ENCODE measurements at places on chromosomes 1 and 21.
A peak's percentile ranks its signal among the peaks of the same experiment; 100 is the strongest.

DNA sequence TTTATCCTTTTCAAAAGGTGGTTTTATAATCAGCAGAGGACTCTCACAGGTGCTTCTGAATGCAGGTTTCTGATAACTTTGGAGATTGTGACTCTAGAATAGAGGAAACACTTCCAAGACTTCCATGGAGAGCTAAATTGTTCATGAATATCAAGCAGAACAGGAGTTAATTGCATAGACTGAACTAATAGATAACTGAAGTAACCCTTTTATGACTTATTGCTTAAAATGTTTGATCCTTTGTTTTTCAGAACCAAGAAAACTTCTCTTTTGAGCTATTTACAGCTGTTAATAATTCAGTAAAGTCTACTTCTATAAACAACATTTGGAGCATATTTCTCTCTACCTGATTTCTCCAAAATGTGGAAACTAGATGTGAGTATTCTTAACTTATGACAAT is 19.9 kb downstream of the TEX46 start:
- no peak for DNase-seq

DNA sequence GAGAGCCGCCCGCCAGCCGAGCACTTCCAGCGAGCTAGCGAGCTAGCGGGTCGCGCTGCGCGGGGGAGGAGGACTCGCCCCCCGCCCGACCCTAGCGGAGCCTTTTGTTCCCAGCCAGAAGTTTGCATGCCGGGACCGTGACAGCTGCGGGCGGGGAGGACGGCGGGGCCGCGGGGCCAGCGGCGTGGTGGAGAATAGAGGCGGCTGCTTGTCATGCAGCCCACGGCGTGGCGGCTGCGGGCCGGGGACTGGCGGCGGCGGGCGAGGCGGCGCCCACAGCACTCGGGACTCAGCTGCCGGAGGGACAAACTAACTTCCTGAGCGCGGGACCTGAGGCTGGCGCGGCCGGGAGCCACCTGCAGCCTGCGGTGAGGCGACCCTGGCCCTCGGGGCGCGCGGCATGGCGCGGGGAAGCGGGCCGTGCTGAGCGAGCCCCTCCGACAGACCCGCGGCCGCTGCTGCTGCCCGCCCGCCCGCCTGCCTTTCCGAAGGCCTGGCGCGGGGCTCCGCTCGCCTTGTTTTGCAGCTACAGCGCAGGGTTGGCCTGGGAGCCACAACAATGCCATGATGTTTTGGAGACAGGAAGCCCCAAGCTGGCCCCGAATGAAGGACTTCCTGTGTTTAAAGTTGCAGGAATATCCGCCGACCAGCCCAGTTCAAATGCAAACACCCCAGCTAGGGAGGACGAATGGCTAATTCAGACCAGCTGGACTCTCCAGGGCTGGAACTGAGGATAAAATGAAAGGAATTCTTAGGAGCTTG is 82.2 kb upstream of the BMP8A start:
- peak; percentile 80 for DNase-seq

DNA sequence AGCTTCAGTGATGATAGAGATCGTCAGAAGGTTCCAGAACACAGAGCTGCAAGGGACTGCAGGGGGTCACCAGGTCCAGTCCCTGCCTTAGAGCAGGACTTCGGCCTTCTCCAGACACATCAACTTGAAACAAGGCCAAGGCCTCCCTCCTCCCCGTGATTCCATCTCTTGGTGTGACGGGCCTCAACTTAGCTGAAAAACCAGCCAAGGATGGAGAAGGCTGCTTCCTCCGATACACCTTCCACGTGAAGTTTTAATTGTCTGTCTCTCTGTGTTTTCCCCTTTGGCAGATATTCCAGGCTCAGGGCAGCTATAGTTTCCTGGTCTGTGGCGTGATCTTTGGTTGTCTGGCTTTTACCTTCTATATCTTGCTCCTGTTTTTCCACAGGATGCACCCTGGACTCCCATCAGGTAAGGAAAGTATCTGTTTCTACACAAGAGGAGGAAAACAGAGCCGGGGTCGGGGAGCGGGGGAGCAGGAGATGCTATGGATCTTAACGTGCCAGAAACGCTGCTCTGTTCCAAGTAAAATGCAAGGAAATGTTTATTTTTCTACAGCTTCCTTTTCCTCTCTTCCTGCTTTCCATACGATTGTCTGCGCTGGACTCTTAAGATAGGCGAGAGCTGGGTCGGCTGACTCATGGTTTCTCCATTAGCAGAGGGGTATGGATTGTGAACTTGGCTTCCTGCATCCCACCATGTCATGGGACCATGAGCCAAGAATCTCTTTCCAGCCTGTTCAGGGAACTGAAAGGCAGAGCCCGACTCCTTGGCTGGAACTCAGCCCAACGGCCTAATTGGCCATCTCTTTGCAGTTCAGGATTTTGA is 32.8 kb downstream of the ELK4 start:
- no peak for DNase-seq

DNA sequence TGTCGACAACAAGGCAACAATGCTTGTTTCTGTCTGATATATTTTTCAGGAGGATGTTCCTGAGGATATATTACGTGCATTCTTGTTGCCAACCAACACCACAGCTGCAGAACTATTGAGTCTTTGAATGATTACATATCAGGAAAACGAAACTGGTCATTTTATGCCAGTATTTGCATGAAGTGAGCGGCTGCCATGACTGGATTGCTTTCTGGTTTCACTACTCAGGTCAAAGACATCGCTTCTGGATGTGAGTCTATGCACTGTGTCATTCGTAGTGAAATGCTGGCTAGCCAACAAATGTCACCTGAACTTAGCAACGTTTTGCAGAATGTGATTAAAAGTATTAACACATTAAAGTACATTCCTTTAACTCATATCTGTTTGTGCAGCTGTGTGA is 35.8 kb upstream of the OLFM3 start:
- DNase-seq: no peak

DNA sequence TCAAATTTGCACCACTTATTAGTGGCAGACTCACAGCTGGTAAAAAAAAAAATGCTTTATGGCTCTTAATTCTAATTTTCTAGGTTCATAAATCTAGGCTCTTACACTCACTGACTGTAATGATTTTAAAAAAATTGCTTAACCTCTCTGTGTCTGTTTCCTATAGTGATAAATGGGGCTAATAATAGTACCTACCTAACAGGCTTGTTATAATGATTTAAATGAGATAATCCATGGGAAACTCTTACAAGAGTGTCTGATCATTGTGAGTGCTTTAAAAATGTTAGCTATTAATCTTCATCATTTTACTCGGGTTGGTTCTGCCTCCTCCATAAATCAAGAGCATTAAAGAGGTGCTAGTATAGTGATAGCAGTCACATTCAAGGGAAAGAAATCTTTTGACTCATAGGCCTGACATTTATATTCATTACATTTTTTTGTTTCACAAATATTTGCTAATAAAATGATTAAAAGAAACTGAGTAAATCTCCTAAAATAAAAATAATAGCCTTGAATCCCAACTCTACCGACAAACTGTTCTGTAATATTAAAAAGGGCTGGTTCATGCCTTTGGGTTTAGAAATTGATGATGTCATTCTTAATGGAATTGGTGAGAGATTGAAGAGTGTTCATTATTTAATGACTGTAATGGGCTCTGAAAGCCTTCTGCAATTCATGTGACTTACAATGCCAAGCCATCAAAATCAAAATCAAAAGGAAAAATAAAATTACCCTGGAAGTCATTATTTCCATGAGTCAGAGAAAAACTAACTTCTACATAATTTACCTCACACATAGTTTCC is 93.9 kb upstream of the PALMD start:
- DNase-seq: no peak

GRCh38 chr1:3443807-3444206 is 10.7 kb upstream of the ARHGEF16 start:
- DNase-seq: no peak

DNA sequence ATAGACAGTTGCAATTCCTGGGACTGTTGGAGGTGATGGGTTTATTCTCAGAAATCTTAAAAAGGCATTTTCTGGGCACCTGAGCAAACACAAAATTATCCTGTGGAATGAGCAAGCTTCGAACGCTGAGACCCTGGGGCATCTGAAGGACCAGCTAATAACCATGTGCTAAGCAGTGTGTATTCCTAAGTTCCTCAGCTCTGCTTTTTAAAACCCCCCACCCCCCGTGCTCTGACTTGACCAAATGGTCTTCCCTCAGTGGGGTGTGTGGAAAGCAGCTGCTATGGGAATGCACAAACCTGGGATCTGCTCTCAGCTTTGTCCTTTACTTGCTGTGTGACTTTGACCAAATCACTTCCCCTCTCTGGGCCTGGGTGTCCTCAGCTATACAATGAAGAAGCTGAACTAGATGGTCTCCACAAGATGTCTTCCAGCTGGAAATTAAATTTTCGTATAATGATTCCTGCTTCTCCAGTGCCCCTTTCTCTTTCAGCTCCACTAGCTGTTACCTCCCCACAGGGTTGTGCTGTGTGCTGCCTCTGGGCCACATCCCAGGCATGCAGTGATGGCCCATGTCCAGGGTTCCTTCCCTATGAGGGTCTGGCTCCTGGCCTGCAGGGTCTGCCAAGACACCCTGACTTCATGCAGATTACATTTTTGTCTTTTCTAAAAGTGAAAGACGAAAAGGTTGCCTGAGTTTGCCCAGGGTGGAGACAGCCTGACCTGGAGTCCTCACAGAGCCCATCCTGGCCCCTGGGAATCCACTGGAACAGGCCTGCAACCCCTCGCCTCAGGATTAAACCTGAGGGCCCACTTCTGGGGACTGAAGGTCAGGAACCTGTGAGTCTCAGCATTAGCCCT is 14.9 kb upstream of the CD247 start:
- DNase-seq: no peak

- DNase-seq: no peak
Measured at GRCh38 chr1:156579472-156579871, at the start of gene TTC24. TTC24 (plus strand) TSS chr1:156579723; CDS start chr1:156581365, 1,642 bp downstream.

DNA sequence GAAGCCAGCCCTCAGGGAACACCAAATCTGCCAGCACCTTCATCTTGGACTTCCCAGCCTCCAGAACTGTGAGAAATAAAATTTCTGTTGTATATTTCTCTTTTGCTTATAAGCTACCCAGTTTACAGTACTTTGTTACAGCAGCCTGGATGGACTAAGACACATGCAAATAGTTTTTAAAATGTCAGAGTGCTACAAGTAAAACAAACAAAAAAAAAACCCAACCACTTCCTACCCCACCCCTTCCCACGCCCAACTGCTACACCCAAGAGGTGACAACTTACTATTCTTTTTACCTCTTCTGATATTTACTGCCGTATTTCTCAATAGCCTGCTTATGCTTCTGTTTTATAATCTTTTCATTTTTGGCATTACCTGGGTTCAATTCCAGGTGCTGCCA is 8.6 kb upstream of the SPSB1 start:
- DNase-seq: no peak

GRCh38 chr1:113947388-113948107 is 18.4 kb downstream of the HIPK1 start:
- no peak for DNase-seq

- DNase-seq: no peak
Measured at GRCh38 chr1:245336149-245336983, 181.6 kb downstream of the KIF26B start.

DNA sequence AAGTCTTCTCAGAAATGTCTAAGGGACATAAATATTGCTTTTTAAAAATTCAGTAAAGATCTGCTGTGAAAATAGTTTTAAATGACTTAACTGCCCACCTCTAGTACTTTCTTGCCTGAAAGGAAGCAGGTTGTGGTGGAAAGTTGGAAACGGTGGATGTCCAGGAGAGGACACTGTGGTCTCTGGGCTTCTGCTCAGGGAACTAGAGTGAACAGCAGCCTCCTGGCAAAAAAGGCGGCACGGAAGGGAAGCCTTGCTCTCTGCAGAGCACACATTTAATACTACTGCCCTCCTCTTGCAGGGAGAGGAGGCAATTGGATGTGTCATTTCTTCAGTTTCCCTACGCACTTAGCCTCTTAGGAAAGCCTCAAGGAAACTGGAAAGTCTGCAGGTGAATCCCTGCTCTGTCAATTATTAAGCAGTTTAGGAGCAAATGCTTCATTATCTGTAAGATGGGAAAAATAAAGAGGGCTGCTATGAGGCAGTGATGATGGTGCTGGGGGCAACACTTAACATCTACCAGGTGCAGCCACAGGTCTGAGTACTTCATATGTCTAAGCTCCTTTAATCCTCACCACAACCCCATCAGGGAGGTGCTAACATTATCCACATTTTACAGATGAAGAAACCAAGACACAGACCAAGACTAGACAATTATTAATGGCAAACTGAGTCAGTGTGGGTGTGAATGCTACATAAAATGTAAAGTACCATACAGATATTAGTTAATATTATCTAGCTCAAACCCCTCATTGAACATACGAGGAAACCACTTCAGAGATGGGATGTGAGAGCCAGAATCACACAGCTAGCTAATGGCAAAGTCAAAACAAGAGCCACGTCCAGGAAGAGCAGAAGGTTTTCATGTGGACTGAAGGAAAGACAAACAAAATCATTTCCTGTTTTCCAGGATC is 108.9 kb upstream of the ADAR start:
- no peak for DNase-seq

DNA sequence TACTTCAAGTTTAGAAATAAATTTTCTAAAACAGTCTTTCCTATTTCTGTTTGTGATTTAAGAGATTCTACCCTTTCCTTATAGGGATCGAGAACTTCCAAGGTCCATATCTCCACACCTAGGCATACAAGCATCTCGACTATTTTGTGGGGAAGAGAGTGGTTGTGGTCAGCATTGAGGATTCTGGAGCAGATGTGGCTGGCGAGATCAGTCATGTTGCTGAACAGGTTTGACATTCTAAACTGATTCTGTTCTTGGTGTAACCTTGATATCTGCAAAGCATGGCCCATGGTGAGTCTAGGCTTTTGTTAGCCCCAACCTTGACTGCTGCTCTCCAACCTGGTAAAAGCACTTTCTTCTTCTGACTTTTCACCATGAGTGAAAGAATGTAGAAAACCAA is 167.6 kb upstream of the POGK start:
- no peak for DNase-seq

GRCh38 chr1:43912607-43913006 is 21.0 kb upstream of the ARTN start:
- DNase-seq: no peak

DNA sequence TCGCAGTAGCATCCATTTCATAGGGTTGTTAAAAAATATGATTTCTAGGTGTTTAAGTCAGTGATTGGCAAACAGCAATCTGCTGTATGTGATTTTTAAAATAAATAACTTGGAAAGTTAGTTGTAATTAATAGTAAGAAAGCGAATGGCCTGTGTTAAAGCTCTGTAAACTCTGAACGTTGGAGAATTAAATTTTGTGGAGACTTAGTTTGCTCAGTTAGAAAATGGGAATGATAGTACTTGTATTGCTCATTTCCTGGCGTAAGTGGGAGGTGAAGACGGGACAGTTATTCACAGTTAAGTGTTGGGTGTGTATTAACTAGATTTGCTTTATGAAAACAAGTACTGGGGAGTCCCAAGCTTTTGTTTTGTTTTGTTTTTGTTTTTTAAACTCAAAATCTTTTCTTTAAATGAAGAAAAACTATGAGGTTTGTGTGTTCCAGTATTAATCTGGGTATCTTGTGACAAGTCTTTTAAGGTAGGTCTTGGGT is 995 bp downstream of the CACYBP start:
- DNase-seq: no peak

All from caudate nucleus (tissue), 63 donors.